Fibroblast of the conjunctiva (primary cell): ENCODE measurements at places on chromosomes 1 and 21.

DNA sequence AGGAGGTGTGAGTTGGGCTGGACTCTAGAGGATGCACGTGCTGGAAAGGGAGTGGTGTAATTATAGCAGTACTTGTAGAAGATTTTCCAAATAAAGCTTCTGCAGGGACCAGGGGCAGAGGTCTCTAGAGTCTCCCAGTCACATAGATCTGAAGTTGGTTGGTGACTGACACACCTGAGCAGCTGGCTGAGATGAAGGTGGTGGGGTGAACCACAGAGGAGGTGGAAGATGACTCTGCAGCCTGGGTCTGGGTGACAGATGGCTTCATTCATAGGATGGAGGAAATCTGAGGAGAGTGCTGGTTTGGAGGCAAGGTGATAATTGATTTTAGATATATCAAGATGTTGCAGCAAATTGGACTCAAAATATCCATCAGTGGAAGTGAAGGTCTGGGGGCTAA is 178.9 kb upstream of the IVNS1ABP start:
- DNase-seq: no peak

DNA sequence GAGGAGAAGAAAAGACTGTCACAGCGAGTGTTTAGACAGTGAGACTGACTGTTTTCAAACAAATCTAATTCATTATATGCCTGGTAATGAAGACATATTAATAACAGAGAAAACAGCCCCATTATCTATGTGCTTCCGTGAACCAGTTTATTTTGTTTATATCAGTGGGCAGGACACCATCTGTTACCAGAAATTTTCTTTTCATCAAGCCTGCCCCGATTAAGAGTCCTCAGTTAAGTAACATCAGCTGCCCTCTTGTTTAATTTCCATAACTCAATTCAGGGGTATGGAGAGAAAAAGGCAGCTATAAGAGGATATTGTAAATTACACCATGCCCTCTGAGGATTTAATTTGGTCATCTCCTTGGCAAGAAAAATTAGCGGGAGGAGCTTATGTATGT is 94.0 kb downstream of the TMEM200B start:
- DNase-seq: no peak

DNA sequence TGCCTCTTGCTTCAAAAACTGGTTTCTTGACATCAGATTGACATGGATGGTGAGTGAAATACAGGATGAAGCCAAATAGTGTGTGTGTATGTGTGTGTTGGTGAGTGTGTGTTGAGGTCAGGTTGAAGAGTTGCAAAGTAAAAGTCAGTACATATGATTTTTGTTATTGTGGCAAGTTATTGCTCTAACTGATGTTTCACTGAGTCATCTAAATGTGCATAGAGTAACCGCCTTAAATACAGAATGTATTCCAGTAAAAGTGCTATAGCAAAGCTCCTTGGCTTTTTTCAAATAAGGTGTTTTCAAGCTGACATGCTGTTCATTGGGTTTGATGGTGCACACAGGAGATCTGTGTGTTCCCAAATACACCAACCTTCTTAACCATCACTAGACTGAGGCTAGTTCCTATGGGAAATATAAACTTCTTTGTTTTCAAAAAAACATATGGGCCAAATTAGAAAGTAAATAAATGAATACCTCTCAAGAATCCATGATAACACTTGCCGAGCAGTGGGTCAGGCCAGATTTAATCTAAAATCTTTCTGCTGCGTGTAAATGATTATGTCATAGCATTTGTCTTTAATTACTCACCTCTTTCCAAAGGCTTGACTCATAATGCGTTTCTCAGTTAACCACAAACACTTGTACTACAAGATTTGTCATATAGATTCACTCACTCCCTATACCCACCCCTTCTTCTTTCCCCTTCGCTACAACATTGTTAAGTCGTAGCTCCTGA is 151.1 kb downstream of the LYPLAL1 start:
- peak; percentile 83 for DNase-seq

DNA sequence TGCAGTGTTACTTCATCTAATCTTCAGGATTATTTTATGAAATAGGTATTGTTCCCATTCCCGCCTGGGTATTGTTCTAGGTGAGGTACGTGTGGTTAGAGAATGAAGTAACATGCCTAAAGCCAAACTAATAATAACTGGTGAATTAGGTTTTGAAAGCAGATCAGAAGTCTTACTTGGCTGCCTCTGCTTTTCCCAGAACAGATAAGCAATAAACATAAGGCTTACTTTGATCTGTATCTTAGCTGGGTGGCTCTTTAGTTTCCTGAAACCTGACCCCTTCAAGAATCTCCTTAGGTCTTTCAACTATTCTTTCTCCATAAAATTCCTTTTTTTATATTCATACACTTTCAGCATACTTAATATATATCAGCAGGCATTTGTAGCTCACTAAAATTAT is 65.3 kb downstream of the VAV3 start:
- no peak for DNase-seq

GRCh38 chr21:32003411-32003810 is 130.6 kb downstream of the HUNK start:
- DNase-seq: no peak

GRCh38 chr1:108130794-108131193 is 69.3 kb downstream of the SLC25A24 start:
- no peak for DNase-seq
